ENCODE measurements at places on chromosomes 2 and 18. TPM values are rescaled to one million over a fixed set of nuclear protein-coding genes. Genes with fewer than 3 reads are reported as not detected.

Gene C18orf54
- total RNA-seq: 3.0 TPM

- no peak for DNase-seq
- H3K27ac ChIP-seq: no peak overlapping the region
- peaks cover 11% of the 10 kb centered on the region for H3K27me3 ChIP-seq
These were observed 121.2 kb downstream of the LYPD6 start for GRCh38 chr2:149451417-149452165.

DNA sequence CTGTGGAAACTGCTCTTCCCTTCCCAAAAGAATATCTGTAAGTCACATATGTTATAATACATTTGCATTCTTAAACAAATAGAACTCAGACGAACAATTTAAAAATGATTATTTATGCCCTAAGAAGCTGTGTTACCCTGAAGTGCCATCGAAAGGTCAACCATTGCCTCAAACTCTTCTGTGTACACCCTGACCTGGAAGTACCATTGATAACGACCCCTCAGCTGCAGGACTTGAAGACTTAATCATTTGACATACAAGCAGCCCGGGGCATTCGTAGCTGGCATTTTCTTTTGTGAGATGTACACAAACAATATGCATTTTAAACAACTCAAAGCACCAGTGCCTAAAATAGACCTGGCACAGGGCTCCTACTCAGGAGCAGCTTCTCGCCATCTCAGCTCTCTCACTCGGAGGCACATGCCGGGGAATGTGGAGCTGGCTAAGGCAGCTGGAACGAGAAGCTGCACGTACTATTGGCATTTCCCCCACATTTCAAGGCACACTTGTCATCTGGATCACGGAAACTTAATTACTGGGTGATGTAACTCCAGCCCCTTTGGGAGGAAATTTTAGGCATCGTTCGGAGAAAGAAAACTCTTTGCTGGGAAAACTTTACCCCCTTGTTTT is 170.0 kb upstream of the GALNT5 start:
- H3K4me1 ChIP-seq: no peaks in the 10 kb centered on the region
- H3K36me3 ChIP-seq: no peaks in the 10 kb centered on the region
- peak; percentile 55 for DNase-seq
- H3K27me3 ChIP-seq: no peaks in the 10 kb centered on the region
- H3K4me3 ChIP-seq: no peak overlapping the region

DNA sequence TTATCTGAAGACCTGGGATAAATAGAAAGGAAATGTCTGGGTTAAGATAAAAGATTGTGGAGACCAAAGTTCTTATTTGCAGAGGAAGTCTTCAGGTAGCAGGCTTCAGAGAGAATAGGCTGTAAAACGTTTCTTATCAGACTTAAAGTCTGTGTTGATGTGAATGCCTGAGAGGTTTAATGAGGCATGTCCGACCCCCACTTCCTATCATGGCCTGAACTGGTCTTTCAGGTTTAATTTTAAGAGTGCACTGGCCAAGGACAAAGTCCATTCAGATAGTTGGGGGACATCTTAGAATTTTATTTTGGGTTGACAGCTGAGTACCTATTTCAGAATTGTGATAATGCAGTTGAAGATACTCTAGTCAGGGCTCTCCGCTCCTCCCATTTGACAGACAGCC is 92.1 kb downstream of the ATL2 start:
- H3K4me3 ChIP-seq: no peak overlapping the region
- no peaks in the 10 kb centered on the region for H3K36me3 ChIP-seq
- H3K27ac ChIP-seq: no peak overlapping the region
- no peaks in the 10 kb centered on the region for H3K27me3 ChIP-seq
- H3K4me1 ChIP-seq: no peaks in the 10 kb centered on the region
- no peak for DNase-seq

DNA sequence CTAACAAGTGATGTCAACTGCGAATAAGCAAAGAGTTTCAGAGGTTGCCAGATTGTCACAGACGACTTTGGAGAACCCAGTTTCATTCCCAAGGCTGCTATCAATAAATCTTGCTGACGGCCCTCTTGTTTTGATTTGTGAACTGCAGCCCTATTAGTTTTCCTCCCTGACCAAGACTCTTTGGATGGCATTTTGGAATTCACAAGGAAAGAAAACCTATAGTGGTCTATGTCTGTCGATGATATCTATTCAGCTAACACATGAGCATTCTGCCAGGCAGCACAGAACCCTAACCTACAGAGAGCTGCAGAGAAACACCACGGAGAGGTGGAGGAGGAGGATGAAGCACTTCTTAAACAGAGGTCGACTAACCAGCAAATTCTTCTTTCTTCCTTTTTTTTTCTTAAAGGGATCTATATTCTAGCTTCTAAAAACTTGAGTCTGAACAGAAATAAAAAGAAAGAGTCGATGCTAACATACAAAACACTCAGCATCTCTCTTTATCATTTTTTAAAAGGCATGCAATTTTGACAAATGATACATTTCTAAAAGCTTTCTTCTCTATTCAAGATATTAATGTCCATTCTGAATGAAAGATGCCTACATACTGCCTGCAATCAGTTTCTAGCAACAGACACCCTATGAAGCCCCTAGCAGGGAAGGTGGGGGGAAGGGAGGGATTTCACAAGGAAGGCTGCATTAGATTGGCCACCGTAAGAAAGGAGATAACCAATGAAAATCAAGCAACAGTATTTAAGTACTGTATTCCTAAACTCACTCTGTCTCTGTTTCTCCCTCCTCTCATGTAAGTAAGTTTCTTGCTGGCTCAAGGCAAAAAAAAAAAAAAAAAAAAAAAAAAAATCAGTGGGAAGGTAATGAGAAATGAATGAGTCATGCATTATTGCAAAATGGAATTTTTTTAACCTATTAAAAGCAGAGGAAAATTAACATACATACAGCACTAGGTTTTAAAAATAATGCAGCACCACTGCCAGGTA is 83.0 kb upstream of the CHRNA1 start:
- H3K4me1 ChIP-seq: peaks cover 5% of the 10 kb centered on the region
- H3K4me3 ChIP-seq: peak overlapping the region; percentile 19
- H3K36me3 ChIP-seq: no peaks in the 10 kb centered on the region
- no peaks in the 10 kb centered on the region for H3K27me3 ChIP-seq
- DNase-seq: no peak

GRCh38 chr2:226325526-226325925 is 474.1 kb downstream of the IRS1 start:
- no peaks in the 10 kb centered on the region for H3K36me3 ChIP-seq
- H3K4me1 ChIP-seq: no peaks in the 10 kb centered on the region
- no peak overlapping the region for H3K4me3 ChIP-seq
- no peak overlapping the region for H3K27ac ChIP-seq
- no peak for DNase-seq

- H3K27me3 ChIP-seq: no peaks in the 10 kb centered on the region
- no peak for DNase-seq
- no peaks in the 10 kb centered on the region for H3K4me1 ChIP-seq
These were observed 101.3 kb upstream of the BCL2L11 start for GRCh38 chr2:111019381-111019780.

DNA sequence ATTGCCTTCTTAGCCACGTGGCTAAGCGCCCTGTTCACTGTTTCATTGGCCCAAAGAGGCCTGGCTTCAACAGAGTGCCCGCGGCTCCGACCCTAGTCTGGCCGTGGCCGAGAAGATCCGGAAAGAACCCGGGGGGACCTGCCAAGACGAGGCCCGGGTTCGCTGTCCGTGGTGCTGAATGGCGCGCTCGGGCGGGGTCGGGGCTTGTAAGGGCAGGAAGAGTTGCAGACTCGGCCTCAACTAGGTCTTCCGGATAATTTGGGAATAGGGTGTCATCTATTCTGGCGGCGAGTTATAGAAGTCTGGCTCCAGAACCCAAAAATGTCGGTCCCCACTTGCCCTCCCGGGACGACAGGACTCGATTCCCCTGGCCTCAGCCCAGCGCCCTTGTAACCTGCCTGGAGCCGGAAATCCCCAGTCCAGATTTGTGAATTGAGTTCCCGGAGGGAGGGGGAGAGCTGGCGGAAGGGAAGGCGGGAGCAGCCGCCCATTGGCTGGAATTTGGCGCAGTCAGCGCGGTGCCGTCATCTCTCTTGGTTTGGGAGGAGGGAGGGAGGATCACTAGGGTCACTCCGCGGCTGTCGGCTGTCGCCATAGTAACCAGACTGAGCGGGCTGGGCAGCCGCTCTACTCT is 3.5 kb downstream of the CDK5R2 start:
- H3K27me3 ChIP-seq: peaks cover 90% of the 10 kb centered on the region
- H3K4me3 ChIP-seq: no peak overlapping the region
- H3K4me1 ChIP-seq: peaks cover 3% of the 10 kb centered on the region
- peak; percentile 79 for DNase-seq
- H3K36me3 ChIP-seq: no peaks in the 10 kb centered on the region
- H3K27ac ChIP-seq: no peak overlapping the region

DNA sequence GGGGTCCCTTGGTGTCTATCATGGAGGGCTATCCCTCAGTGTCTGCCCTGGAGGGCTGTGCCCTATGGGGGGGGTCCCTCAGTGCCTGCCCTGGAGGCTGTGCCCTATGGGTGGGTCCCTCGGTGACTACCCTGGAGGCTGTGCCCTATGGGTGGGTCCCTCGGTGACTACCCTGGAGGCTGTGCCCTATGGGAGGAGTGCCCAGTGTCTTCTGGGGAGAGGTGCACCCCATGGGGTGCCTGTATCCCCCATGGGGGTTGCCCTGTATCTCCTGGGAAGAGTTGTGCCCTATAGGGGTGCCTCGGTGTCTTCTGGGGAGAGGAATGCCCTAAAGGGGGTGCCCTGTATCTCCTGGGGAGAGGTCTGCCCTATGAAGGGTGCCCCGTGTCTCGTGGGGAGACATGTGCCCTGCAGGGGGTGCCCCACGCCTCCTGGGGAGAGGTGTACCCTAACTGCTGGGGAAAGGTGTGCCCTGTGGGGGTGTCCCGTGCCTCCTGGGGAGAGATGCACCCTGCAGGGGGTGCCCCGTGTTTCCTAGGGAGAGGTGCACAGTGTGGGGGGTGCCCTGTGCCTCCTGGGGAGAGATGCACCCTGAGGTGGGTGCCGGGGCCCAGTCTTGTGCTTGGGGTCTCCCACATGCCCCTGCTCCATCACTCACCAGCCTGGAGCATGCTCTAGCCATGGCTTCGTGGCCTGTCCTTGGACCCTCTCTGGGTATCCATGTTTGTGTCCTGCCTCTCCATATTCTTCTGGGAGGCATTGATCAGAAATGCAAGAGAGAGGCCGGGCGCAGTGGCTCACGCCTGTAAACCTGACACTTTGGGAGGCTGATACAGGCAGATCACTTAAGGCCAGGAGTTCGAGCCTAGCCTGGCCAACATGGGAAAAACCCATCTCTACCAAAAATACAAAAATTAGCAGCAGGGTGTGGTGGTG is 215.6 kb downstream of the HDAC4 start:
- H3K27ac ChIP-seq: no peak overlapping the region
- peak; percentile 50 for DNase-seq
- no peaks in the 10 kb centered on the region for H3K27me3 ChIP-seq
- H3K4me3 ChIP-seq: no peak overlapping the region
- H3K36me3 ChIP-seq: peaks cover 39% of the 10 kb centered on the region

- DNase-seq: no peak
- peaks cover 51% of the 10 kb centered on the region for H3K36me3 ChIP-seq
- no peaks in the 10 kb centered on the region for H3K27me3 ChIP-seq
- H3K4me1 ChIP-seq: no peaks in the 10 kb centered on the region
- no peak overlapping the region for H3K27ac ChIP-seq
- H3K4me3 ChIP-seq: no peak overlapping the region
These were observed 100.7 kb upstream of the RNU4ATAC start for GRCh38 chr2:121429927-121430520.

Gene AQP12B
- not detected for total RNA-seq

GRCh38 chr2:147550995-147551731 is 293.7 kb upstream of the ACVR2A start:
- H3K36me3 ChIP-seq: no peaks in the 10 kb centered on the region
- H3K27ac ChIP-seq: no peak overlapping the region
- H3K27me3 ChIP-seq: no peaks in the 10 kb centered on the region

Gene IL36RN
- not detected for total RNA-seq

DNA sequence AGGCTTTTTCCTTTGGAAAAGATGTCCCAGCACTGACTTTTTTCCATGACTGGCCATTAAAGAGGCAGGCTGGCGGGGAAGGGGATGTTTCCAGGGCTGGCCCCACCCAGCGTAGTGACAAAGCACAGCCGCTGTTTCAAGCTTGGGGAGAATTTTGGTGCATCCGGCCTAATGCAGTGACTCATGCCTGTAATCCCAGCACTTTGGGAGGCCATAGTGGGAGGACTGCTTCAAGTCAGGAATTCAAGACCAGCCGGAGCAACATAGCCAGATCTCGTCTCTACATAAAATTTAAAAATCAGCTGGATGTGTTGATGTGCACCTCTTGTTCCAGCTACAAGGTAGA is 78.0 kb upstream of the SH3BP4 start:
- no peak overlapping the region for H3K27ac ChIP-seq
- no peaks in the 10 kb centered on the region for H3K27me3 ChIP-seq
- H3K4me3 ChIP-seq: no peak overlapping the region
- no peak for DNase-seq

DNA sequence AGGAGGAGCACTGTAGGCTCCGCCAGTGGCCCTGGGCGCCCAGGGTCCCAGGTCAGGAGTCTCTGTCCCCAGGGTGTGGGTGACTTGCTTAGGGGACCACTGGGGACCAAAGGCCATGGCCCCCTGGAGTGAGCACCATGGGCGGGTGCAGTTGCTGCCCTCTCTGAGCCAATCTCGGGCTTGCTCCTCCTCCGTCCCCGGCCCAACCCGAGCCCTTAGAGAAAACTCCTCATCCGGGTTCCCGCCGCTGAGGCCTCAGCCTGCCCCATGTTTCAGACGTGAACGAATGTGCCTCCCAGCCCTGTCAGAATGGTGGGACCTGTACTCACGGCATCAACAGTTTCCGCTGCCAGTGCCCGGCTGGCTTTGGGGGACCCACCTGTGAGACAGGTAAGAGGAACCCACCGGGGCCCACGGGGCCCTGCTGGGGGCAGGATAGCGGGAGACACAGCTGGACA is 38.6 kb downstream of the SNED1 start:
- no peaks in the 10 kb centered on the region for H3K27me3 ChIP-seq
- DNase-seq: no peak
- H3K27ac ChIP-seq: no peak overlapping the region

DNA sequence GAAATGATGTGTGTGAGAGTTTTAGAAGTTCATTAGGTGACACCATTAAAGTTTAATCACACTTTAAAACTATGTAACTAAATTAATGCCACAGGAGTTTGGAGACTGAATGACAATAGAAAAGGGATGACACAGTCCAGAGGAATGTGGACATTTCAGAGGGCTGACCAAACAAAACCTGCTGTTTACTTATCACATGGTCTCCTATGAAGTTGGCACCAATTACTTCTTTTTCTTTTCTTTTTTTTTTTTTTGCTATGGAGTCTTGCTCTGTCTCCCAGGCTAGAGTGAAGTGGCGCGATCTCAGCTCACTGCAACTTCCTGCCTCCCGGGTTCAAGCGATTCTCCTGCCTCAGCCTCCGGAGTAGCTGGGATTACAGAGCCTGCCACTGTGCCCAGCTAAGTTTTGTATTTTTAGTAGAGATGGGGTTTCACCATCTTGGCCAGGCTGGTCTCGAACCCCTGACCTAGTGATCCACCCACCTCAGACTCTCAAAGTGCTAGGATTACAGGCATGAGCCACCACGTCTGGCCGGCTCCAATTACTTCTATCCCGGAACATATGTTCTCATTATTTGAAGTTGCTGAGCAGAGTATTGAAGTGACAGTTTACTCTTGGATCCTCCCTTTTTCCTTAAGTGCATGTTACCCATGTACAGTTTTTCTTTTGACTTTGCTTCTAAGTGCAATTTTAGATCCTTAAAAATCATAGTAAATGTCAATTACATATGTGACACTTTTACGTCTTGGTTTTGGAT is 4.3 kb downstream of the AGPS start:
- H3K4me3 ChIP-seq: no peak overlapping the region
- H3K4me1 ChIP-seq: peaks cover 36% of the 10 kb centered on the region
- no peaks in the 10 kb centered on the region for H3K36me3 ChIP-seq
- no peak for DNase-seq
- H3K27ac ChIP-seq: peak overlapping the region; percentile 63

- no peaks in the 10 kb centered on the region for H3K36me3 ChIP-seq
- no peak overlapping the region for H3K4me3 ChIP-seq
- no peaks in the 10 kb centered on the region for H3K27me3 ChIP-seq
- no peaks in the 10 kb centered on the region for H3K4me1 ChIP-seq
- no peak overlapping the region for H3K27ac ChIP-seq
These were observed 166.3 kb upstream of the FN1 start for GRCh38 chr2:215601990-215602721.

Measured in upper lobe of right lung (tissue), 1 donor.